ENCODE measurements at places on chromosomes 2 and 18.

GRCh38 chr2:137091704-137092103, 326.4 kb downstream of the THSD7B start:
- DNase-seq: no peak

DNA sequence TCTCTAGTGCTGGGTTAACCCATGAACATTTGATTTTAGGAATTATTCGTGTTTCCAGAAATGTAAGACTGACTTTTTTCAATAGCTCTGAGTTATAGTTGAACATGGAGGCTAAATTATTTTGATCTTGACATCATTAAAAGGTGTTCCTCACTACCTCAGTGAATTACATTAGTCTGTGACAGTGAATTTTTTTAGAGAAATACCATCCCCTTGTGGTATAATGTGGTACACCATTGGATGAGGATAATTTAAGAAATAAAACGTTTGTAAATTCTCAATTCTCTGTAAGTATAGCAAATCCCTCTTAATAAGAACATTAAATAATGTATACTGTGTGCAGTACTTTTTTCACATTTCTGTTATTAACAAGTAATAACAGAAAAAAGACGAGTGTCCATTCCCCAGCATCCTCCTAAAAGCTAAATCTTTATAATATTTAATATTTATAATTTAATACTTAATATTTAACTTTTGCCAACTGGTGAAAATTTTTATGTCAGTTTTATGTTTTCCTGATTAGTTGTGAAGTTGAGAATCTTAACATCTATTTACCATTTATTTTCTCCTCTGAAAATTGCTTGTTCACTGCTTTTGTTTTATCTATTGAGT, 70.3 kb upstream of the CWC22 start:
- DNase-seq: peak; percentile 30

GRCh38 chr2:1690056-1690775, 54.1 kb downstream of the PXDN start:
- no peak for DNase-seq

DNA sequence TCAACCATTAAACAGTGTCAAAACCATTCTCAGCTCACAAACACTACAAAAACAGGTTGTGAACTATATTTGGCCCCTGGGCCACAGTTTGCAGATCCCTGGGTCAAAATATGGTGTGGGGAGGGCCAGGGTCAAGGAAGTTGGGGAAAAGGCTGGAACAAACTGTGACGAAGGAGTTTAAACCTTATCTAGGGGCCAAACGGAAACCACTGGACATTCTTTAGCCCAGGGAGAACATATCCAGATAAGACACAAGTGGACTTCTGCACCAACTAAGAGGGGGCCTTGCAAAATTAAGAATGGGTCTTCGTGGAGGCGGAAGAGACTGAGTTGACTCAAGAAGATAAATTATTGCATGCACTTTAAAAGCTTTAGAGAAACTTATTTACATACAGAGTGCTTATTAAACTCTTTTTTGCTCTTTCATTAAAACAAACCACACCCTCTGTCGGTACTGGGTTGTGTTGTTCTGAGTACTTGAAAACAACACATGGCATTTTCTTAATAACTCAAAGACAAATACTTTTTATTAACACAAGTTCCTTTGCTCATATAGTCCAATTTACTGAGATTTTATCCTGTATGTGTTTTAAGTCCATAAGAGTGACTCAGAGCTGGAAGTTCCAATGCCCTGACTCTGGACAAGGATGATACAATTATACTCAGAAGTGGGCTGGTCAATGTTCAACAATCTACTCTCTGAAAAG, 5.3 kb upstream of the ASAP2 start:
- DNase-seq: peak; percentile 44

DNA sequence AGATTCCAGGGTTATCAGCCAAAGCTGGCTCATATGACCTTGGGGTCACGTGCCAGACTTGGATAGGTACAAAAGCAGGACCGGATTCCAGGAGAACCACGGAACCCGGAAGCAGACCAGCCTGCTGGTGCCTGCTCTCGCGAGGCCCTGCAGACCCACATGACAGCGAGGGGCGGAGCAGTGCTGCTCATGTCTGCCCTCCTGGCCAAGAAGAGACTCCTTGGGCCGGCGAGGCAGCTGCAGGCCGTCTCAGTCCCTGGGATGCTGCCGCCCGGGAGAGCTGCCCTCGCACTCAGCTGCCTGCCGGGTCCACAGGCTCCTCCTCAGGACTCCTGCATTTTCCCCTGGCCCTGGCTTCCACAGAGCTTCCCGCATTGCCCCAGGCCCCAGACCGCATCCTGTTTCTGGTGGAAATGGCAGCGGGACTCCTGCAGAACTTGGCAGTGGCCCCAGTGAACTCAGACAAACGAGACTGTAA, 739.5 kb downstream of the SOCS6 start:
- no peak for DNase-seq

GRCh38 chr2:231321556-231322334, 73.8 kb upstream of the B3GNT7 start:
- no peak for DNase-seq

DNA sequence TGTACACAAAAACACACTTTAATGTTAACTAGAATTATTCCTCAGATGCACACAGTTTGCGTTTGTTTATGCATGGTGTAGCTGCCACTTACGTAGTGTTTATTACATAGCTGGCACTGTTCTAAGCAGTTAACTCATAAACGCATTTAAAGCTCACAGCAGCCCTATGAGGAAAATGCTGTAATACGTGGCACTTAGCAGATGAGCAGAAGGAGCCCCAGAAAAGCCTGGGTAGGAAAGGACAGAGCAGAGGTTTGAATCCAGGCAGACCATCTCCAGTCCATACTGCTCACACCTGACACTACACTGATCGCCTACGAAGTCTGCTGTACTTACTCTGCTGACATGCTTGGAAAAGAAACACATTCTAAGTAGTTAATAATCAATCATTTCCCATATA, 66.6 kb downstream of the BCL2 start:
- no peak for DNase-seq

DNA sequence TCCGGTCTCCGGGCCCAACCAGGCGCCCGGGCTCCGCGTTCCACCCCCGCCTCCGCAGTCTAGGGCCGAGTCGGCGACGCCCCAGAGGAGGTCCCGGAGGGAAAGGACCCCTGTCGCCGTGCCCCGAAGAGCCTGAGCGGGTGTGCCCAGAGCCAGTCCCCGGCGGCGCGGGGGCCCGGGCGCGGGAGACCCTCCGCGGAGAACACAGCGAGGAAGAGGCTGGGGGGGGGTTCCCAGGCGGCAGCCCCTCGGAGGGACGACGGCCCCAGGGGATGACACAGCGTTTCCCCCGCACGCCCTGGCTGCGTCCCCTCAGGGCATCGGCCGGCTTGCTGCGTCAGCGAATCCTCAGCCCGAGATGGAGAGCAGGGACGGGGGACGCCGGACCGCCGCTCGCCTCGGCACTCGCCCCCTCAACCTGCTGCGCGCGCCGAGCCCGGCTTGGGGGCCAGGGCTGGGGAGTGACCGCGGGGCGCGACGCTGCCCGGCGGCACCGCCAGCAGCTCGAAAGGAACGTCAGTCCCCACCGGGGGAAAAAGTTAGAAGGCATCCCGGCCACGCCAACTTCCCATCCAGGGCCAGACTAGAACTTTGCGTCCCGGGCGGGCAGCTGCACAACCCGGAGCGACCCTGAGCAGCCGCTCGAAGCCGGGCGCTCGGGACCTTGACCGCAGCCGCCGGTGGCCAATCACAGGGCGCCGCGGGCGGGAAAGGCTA, 711 bp downstream of the SFXN5 start:
- DNase-seq: no peak

DNA sequence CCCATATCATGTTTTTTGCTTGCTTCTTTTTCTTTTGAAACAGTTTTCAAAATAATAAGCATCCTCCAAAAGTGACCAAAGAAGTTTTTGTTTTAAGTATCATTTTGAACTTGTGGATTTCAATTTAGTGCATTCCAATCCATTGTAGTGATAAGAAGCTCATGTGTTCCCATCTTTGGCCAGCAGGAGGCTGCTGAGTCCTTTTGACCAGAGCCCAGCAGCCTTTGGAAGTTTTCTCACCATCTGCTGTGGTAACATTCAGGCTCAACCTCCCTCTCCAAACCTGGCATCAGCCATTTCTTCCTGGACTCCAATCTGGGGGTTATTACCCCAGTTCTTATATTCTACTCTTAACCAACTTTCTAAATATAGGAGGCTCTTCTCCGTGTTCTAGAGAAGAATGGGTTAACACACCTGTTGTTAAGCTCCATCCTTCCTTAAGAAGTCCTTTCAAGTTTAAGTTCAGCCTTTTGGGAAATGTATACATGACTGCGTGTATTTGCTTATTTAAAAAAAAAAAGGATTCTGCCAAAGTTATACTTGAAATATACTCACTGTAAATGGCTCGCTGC, 39.0 kb upstream of the MAL start:
- peak; percentile 80 for DNase-seq

DNA sequence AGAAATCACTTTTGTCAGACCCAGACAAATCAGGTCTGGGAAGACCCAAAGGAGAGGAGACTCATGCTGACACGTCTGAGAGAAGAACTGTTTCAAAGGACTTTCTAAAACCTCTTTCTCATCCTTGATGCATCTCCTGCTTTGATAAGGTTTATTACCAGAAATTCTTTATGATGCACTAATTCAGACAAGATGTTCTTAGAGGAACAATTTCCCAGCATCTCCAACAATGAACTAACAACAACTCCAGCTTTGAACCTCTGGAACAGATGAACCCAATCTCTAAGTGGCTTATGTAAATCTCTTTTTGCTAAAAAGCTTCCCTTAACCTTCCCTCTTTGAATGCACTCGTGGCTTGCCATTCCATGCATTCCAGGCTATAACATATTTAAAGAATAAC, 15.9 kb upstream of the SERPINB11 start:
- no peak for DNase-seq

GRCh38 chr18:32961538-32961937, 188.7 kb upstream of the KLHL14 start:
- no peak for DNase-seq

DNA sequence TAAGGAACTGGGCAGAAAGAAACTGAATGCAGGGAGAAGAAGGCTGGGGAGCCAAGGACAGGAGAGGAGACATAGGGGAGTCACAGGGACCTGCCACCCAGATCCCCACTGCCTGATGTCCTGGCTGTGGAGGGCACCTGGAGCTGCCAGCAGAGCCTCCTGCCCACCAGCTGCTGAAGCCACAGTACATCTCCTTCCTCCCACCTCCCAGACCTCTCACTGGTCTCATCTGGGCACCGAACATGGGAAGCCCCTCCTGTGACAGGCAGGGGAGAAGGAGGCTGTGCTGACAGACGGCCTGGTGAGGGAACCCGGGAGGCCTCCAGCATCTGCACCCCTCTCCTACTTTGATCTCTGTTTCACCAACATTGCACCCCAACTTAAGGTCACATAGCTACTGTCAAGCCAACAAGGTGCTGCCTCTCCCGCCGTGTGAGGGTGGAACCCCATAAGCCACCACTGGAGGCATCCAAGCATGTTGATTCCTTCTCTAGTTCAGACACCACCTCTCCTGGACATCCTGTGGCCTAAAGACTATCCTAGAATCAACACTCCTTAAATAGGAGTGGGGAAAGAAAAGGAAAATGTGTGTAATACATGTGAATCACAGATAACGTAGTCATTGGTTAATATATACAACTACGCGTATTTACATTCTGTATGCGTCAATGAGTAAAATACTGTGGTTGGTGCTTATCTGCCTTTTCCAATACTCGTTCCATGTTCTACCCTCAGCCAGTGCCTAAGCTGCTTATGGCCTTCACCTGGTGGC, 3.5 kb upstream of the RNPEPL1 start:
- DNase-seq: no peak

GRCh38 chr18:63444580-63444979, 22.3 kb upstream of the VPS4B start:
- no peak for DNase-seq

DNA sequence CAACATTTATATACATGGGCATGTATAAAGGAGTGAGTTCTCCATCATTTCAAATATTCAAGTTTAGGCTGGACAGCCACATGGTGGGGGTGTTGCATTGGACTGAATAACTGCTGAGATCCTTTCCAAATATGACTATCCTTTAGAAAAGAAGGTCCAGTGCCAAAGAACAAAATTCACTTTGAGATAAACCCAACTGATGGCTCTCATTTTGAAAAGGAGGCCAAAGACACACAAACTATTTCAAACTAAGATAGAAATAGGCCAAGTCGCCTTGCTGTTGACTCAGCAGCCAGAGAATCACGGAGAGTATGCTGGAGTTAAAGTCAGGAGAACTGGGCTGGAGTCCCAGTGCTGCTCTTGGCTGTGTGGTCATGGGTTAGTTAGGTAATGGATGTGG, 204.5 kb upstream of the LRATD1 start:
- DNase-seq: no peak
